Motor neuron (in vitro differentiated cells): ENCODE measurements at places on chromosomes 1 and 21.

DNA sequence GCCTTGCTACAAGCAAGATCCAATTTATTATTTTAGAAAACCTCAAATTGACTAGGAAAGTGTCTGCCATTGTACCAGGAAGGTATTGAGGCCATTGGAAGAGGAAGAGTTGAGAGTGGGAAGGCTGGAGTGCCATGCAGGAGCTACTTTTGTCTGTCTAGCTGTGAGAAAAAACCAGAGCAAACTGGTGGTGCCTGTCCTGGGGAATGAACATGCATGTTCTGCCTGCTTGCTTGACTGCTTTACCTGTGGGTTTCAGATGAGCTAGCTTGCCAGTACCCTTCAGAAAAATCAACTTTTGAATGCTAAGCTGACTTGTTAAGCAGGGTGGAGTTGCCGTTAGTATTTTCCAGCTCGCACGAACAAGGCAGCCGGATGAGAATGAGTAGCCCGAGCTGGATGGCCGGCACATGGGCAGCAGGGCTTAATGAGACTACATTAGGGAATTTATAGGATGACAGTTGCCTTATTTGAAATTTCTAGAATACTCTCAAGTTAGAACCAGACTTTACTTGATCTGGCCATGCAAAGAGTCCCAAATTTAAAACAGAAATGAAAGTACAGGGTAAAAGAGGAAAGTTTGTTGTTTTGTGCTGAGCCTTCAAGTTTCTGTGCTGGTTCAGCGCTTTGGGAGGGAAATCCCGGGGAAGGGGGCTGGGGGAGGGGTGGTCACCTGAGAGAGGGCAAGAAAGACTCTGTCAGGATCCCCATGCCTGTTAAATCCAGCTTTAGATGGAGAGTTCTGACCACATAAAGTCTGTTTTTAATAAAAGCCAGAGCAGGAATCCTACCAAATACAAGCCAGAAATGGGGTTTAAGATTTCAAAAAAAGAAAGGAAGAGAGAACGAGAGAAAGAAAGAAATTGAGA lies 29.6 kb upstream of the C1orf105 start:
- peak; percentile 91 for ATAC-seq

DNA sequence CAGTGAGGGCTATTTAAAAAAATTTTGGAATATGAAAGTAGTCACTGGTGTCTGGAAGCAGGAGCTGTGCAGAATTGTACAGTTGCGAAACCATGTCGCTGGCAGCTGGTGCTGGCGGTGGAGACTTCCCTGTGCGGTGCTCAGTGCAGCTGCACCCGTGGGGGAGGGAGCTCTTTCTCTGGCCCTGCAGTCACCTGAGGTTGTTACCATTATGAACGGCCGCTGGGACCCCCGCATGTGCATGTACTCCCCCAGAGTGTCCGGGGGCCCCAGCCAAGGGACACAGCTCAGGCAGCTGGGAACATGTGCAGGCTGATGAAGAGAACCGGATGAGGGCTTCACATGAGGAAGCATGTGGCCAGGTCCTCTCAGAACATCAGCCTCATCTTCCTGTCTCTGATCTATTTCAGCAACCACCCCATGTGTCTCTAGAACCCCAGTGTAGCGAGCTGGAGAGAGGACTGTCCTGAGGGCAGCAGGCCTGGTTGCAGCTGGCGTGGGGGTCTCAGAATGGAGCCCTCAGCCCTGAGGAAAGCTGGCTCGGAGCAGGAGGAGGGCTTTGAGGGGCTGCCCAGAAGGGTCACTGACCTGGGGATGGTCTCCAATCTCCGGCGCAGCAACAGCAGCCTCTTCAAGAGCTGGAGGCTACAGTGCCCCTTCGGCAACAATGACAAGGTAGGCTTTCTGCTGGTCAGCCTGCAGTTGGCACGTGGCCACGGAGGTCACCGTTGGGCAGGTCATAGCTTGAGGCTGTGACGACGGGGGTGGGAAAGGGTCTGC lies at the start of gene TRPM2:
TSS of gene TRPM2 (plus strand) at position 431 of the 780 bp plus-strand sequence. CDS start at position 511, 80 bp downstream.
- peak; percentile 26 for ATAC-seq

- no peak for ATAC-seq
Observed at GRCh38 chr1:200786788-200787187, 48.1 kb downstream of the CAMSAP2 start.

DNA sequence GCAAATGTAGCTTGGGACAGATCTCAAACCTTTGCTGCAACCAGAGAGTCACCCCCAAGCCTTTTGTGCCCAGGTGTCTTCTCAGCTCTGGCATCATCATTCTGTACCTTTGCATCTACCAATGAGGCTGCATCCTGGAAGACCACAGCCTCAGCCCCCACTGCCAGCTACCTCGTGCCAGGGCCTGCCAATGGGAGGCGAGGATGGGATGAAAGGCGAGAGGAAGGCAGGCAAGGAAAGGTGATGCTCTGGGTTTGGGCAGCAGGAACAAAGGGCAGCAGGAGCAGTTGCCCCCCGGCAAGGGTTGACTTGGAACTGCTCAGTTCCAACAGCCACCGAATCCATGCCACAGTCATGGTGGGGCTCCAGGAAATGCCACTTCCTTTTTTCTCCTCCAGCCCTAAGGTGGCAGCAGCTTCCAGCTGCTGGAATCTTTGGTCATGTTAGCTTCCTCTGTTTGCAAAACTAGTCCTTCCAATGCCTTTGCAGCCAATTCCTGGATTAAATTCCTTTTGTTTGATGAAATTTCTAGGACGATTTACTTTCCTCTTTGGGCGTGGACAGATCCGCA lies 651.6 kb downstream of the NPHP4 start:
- ATAC-seq, result no peak

DNA sequence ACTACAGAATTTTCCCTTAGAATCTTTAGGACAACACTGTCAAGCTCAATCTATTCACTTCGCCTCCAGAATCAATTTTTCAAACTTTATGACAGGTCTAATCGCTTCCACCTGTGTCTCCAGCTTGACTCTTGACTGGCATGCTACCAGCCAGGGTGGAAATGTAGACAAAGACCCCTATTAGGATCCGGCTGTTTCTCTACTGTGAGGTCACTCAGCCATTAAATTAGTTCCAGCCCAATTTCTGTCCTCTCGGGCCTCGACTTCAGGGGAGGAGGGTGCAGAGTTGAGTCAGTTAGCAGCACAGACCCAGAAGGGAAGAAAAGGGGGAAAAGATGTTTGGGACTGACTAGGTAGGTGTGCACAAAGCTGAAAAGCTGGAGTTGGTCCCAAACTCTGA lies 78.5 kb downstream of the HLCS start:
- peak; percentile 33 for ATAC-seq

GRCh38 chr1:214165850-214166374 lies 115.0 kb upstream of the SMYD2 start:
- ATAC-seq, result no peak

- no peak for ATAC-seq
Observed at GRCh38 chr1:20028125-20028524, 41.9 kb upstream of the PLA2G5 start.

- ATAC-seq, result no peak
Observed at GRCh38 chr1:24048205-24048869, 63.6 kb downstream of the MYOM3 start.

DNA sequence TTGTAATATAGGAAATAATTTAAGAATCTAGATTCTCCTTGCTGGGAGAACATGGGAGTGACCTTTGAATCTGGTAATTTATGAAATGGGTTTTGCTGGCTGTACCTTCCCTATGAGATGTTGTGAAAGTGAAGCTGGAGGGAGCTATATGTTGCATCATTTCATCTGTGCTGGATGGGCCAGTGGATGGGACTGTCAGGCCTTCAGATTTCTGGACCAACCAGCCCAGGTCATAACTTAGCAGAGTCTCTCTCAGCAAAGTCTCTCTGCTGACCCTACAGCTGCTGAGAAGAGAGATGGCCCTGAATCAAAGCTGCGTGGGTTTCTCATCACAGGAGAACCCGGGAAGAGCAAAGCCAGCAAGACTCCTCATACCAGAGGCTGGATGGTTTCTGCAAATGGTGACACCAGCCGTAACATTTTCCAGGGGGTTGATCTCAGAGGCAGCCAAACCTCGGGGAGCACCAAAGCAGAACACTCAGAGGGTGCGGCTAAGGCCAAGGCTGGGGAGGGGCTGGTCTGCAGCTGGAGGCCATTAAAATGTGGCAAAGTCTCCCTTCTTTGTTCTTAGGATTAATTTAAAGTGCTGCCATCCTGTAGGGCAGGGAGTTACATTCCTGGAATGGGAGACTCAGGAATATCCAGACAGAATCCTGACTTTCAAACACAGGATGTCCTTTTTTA lies 18.2 kb upstream of the PTGFRN start:
- no peak for ATAC-seq

DNA sequence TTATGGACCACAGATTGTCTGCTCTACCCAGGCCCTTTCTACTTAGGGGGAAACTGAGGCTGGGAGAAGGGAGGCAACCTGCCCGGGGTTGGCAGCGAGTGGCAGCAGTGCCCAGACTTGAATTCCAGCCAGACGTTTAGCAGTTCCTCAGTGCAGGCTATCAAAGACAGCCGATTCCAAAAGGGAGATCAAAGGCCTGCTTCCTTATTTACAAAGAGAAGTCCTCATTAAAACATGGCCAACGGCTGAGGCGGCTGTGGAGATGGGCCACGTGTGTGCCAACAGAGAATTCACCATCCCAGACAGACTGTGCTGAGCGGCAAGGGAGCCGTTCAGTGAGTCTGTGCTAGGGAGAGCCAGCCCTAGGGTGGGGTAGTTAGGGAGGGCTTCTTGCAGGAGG lies 27.7 kb downstream of the C1QB start:
- ATAC-seq, result no peak

GRCh38 chr1:54027848-54028247 lies 9.9 kb upstream of the LDLRAD1 start:
- ATAC-seq, result no peak

- ATAC-seq, result no peak
Observed at GRCh38 chr1:199173356-199173755, 534.5 kb downstream of the PTPRC start.

GRCh38 chr1:119372503-119373086 lies 4.0 kb downstream of the HAO2 start:
- no peak for ATAC-seq
